ENCODE measurements at places on chromosomes 16 and 17. TPM values are rescaled to one million over a fixed set of nuclear protein-coding genes. Genes with fewer than 3 reads are reported as not detected.

The SMTNL2 gene
- total RNA-seq, result 3.7 TPM

- DNase-seq, result no peak
These were observed 230.3 kb downstream of the MRTFB start for GRCh38 chr16:14301169-14302030.

GRCh38 chr17:15087946-15088345, 177.2 kb downstream of the PMP22 start:
- DNase-seq, result no peak

- DNase-seq, result no peak
These were observed 20.7 kb upstream of the NAT9 start for GRCh38 chr17:74796866-74797265.

DNA sequence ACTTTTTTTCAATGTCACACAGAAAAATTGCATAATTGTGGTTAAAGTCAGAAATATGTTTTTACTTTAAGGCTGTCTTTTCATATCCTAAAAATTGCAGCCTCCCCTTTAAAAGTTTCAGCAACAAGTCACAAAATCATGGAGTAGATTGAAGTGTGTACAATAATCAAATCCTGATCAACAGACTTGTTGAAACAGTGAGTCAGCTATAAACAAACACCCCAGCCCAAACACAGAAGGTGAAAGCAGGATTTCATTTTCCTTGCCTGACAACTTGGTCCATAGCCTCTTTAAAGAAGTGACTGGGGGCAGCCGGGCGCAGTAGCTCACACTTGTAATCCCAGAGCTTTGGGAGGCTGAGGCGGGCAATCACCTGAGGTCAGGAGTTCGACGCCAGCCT, 59.9 kb downstream of the WNT3 start:
- DNase-seq, result no peak

- DNase-seq, result no peak
These were observed 925.4 kb downstream of the CDH11 start for GRCh38 chr16:64196444-64196843.
